CD4-positive, alpha-beta T cell (primary cell): ENCODE measurements at places on chromosomes 7 and 10.

- H3K27me3 ChIP-seq = no peaks in the 10 kb centered on the region
- no peaks in the 10 kb centered on the region for H3K4me1 ChIP-seq
- no peaks in the 10 kb centered on the region for H3K36me3 ChIP-seq
- no peak for DNase-seq
- H3K27ac ChIP-seq = no peak overlapping the region
These were observed 246.7 kb upstream of the CTBP2 start for GRCh38 chr10:125407000-125407502.

GRCh38 chr10:48533540-48533939, 71.3 kb downstream of the ARHGAP22 start:
- H3K27ac ChIP-seq = no peak overlapping the region
- H3K27me3 ChIP-seq = no peaks in the 10 kb centered on the region
- no peaks in the 10 kb centered on the region for H3K36me3 ChIP-seq
- H3K4me1 ChIP-seq = no peaks in the 10 kb centered on the region
- no peak overlapping the region for H3K4me3 ChIP-seq
- no peak for DNase-seq

DNA sequence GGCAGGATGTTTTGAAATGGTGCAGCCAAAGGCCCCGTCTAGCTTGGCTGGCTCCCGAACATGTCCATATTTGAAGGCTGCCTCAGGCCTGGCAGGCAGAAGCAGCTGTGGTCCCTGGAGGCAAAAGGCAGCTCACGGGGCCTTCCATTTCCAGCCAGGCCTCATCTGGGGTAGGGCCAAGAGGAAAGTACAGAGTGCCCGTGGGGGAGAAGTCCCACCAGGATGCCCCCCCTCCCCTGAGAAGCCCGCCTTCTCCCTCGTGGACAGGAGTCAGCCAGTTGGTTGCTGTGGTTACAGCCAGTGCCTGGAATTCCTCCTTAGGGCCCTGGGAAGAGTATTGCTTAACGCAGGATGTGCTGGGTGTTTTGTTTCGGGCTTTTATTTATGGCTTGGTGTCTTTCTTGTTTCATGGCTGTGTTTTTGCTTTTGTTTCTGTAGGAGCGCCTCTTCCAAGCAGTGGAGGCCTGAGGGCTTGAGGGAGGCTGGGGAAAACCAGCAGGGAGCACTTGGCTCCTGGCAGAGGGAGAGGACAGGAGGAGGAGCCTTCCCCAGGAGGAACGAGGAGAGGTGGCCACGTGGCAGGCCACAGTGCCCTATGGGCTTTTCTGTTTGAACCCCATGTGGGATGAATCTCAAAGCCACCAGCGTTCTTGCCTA, 45.4 kb downstream of the CHST3 start:
- DNase-seq = no peak
- H3K4me1 ChIP-seq = no peaks in the 10 kb centered on the region
- no peak overlapping the region for H3K27ac ChIP-seq

- H3K27ac ChIP-seq = no peak overlapping the region
- DNase-seq = no peak
- H3K4me1 ChIP-seq = no peaks in the 10 kb centered on the region
These were observed 114.0 kb upstream of the COBL start for GRCh38 chr7:51430480-51431086.
